ENCODE measurements at places on chromosomes 4 and X. TPM values are rescaled to one million over a fixed set of nuclear protein-coding genes. Genes with fewer than 3 reads are reported as not detected.

Gene P2RY4
- total RNA-seq, result not detected

- H3K4me1 ChIP-seq, result no peaks in the 10 kb centered on the region
- no peaks in the 10 kb centered on the region for H3K36me3 ChIP-seq
- H3K27me3 ChIP-seq, result peaks cover 11% of the 10 kb centered on the region
- H3K4me3 ChIP-seq, result no peak overlapping the region
- DNase-seq, result no peak
Measured at GRCh38 chrX:37904833-37905232, 57.5 kb upstream of the DYNLT3 start.

- no peaks in the 10 kb centered on the region for H3K4me1 ChIP-seq
- no peaks in the 10 kb centered on the region for H3K27me3 ChIP-seq
- DNase-seq, result no peak
- no peak overlapping the region for H3K4me3 ChIP-seq
Measured at GRCh38 chr4:140800666-140801065, 44.5 kb upstream of the TBC1D9 start.

DNA sequence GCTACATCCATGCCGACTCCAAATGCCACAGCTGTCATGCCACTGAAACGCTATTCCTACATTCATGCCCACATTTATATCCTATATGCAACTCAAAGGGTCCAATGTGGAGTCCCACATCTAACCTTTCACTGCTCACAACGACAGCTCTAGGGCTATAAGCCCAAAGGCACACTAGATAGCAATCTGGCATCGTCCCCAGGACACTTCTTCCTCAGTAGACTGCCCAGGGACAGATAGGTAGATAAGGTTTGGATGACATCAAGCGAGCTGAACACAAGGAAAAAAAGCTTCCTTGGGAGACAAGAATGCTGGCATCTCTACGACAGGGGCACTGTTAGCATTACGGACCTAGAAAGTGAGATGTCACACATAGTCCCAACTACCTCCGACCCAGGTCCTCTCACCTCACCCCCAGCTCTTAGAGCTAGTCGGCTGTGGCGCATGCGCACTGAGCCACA lies 685 bp downstream of the RAB9B start:
- DNase-seq, result no peak
- no peaks in the 10 kb centered on the region for H3K4me1 ChIP-seq
- peak overlapping the region; percentile 82 for H3K4me3 ChIP-seq
- no peak overlapping the region for H3K27ac ChIP-seq
- no peaks in the 10 kb centered on the region for H3K36me3 ChIP-seq
- H3K27me3 ChIP-seq, result peaks cover 9% of the 10 kb centered on the region

DNA sequence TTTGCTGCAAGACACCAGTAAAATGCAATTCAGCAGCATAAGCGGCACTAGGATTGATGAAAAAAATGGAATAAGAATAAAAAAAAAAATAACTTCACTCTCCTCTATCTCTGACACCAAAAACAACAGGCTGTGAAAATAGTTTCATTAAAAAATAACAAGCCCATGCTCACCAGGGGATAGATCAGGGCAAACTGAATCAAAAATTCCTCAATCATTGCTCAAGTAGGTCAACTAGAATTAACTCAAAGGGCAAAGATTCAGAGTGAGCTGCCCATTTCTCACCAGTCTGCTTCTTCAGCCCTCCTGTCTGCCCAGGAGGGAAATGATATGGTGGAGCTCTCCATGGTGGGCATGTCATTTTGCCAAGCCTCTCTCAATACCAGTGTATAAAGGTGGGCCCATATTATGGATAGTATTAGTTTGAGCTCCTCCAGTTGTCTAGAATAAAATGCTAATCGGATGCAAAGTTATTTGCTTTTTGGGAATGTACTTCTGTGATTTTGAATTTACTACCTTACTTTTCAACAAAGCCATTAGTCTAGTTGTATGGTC lies 153.9 kb downstream of the UNC5C start:
- H3K27ac ChIP-seq, result no peak overlapping the region
- H3K36me3 ChIP-seq, result peaks cover 11% of the 10 kb centered on the region
- H3K4me1 ChIP-seq, result peaks cover 38% of the 10 kb centered on the region
- H3K27me3 ChIP-seq, result peaks cover 45% of the 10 kb centered on the region
- DNase-seq, result no peak

DNA sequence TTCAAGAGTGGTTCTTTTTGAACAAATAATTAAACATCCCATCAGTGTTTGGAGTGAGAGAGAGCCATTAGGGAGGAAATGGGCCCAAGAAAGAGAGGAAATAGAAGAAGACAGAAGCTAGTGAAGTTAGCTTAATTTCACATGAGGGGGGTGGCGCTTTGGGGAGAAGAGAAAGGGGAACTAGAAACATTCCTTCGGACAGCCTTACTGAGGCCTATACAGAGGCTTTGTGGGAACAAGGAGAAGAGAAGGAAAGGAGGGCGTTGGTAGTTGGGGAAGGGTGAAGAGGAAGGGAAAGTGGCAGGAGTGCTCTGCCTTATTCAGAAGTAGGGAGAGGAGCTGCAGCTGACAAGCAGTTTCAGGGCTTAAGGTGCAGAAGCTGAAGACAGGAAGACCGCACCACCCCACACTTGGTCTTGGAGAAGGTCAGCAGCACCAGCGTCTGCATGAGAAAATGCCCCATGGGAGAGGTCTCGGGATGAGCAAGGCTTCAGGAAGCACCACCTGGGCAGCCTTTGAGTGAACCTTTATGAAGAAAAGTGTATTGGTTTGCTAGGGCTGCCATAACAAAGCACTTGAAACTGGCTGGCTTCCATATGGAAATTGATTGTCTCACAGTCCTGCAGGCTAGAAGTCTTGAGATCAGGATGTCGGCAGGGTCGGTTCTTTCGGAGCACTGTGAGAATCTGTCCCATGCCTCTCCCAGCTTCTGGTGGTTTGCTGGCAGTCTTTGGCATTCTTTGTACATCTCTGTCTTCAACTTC lies 85.1 kb downstream of the KIT start:
- no peaks in the 10 kb centered on the region for H3K27me3 ChIP-seq
- peaks cover 4% of the 10 kb centered on the region for H3K36me3 ChIP-seq
- H3K27ac ChIP-seq, result no peak overlapping the region

- H3K36me3 ChIP-seq, result no peaks in the 10 kb centered on the region
- H3K4me3 ChIP-seq, result no peak overlapping the region
- no peaks in the 10 kb centered on the region for H3K27me3 ChIP-seq
- no peaks in the 10 kb centered on the region for H3K4me1 ChIP-seq
- no peak overlapping the region for H3K27ac ChIP-seq
Measured at GRCh38 chr4:87965501-87965975, 10.0 kb upstream of the SPP1 start.

DNA sequence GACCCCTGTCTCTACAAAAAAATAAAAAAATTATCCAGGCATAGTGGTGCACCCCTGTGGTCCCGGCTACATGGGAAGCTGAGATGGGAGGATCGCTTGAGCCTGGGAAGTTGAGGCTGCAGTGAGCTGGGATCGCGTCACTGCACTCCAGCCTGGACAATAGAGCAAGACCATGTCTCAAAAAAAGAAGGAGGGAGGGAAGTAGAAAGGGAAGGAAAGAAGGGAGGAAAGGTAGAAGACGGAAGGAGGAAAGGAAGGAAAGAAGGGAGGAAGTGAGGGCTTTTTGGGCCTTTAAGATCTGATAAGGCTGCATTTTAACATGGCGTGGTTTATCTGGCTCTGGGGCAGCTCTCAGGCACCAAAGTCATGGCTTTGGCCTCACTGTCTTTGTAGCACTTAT lies 10.4 kb downstream of the PDK3 start:
- H3K4me1 ChIP-seq, result peaks cover 25% of the 10 kb centered on the region
- peak overlapping the region; percentile 38 for H3K27ac ChIP-seq
- no peaks in the 10 kb centered on the region for H3K36me3 ChIP-seq
- no peak overlapping the region for H3K4me3 ChIP-seq

DNA sequence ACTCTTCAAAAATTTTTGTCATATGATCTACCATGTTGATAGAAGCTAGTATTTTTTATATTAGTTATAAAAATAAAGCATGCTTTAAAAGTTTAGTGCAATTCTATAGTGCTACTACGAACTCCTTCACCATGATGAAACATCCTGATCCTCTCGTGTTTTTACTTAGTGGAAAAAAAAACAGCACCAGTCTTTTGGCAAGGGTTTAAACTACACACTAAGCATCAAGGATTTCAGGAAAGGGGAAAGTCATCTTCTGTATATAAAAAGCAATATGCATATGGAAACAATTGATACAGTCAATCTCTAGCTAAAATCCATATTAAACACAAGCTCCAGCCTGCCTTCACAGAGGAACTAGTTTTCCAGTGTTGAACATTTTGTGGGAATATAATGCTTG lies 18.7 kb downstream of the CHM start:
- H3K4me3 ChIP-seq, result no peak overlapping the region
- H3K4me1 ChIP-seq, result peaks cover 7% of the 10 kb centered on the region
- H3K27ac ChIP-seq, result no peak overlapping the region
- DNase-seq, result no peak
- H3K36me3 ChIP-seq, result peaks cover 12% of the 10 kb centered on the region

- peaks cover 6% of the 10 kb centered on the region for H3K4me1 ChIP-seq
- no peak overlapping the region for H3K27ac ChIP-seq
- H3K4me3 ChIP-seq, result no peak overlapping the region
Measured at GRCh38 chr4:147108409-147108808, 162.7 kb upstream of the TTC29 start.

- no peaks in the 10 kb centered on the region for H3K27me3 ChIP-seq
- H3K4me3 ChIP-seq, result no peak overlapping the region
- no peak for DNase-seq
- no peak overlapping the region for H3K27ac ChIP-seq
- peaks cover 21% of the 10 kb centered on the region for H3K4me1 ChIP-seq
Measured at GRCh38 chr4:68869274-68869773, 53.5 kb downstream of the UGT2B10 start.

Data from type B pancreatic cell (in vitro differentiated cells).